ENCODE measurements at places on chromosomes 12 and 14.

DNA sequence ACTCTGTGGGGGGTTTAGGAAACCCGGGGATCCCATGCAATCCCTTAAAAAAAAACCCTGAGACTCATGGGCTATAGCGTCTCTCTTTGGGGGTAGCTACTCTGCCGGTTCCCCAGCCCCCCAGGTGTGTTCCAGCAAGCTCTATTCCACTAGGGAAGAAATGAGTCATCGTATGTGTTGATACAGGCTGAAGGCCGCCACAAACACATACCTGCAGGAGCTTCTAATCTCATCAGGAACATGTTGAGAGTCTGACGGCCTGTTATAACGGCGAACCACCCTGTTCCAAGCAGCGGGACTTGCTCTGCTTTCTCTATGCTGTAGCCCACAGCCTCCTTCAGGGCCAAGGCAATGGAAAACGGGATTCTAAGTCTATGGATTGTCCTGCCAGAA, 977 bp upstream of the KRT5 start:
- no peak for DNase-seq

- DNase-seq, result no peak
Observed at GRCh38 chr14:73223049-73223448, 14.3 kb upstream of the PAPLN start.

DNA sequence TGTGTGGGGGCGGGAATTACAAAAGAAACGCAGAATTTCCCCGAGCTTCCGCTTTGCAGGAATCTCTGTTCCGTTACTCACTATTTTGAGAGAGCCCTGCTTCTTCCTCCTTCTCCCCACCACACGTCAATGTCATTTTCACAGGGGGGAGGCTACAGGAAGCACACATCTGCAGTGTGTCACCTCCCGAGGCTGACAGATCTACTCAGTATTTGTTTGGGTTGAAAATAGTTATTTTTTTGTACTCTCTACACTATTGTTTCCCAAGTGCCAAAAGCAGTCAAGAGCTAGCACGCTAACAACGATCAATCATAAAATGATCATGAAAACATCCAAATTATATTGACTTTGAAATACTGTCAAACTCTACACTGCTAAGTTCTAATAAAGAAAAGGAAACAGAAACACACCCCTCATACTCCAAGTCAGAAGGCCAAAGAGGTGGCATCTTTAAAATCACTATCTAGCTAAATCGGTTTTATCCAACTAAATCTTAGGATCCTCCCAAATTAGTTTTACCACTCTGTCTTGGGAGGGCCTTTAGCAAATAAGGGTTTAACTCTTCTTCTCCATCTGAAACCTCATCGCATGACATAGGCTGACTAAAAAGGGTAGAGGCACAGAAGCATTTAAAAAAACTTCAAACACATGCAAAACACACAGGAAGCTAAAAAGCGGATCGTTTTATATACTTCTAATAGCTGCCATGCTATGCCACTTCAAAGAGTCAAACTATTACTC, 51.8 kb downstream of the FOXN3 start:
- DNase-seq, result no peak

- peak; percentile 71 for DNase-seq
Observed at GRCh38 chr14:102776761-102777710, at the start of gene TRAF3. TRAF3 (plus strand) TSS chr14:102777449; CDS start chr14:102870202, 92,753 bp downstream.

- peak; percentile 47 for DNase-seq
Observed at GRCh38 chr14:93173943-93174395, 10.7 kb downstream of the MOAP1 start.

- peak; percentile 75 for DNase-seq
Observed at GRCh38 chr14:103727313-103727980, 11.8 kb downstream of the ZFYVE21 start.

- DNase-seq, result no peak
Observed at GRCh38 chr14:20836668-20837338, 34.2 kb upstream of the RNASE1 start.

DNA sequence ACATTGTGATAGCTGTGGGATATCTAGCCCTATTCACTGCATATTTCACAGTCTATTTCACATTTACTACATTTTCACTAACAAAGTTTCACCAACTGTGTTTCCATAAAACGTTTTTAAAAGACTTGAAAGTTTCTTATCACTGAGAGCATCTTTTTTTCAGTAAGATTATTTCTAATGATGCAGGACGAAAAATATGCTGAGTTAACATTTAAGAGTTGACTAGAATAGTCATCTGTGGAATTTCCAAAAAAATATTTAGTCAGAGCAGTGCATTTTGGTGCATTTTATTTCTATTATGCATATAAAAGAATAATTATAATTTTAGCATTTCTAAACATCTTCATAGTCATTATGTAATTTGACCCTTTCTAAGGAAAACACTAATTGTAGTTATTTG, 143.8 kb upstream of the CLEC14A start:
- DNase-seq, result no peak
